ENCODE measurements at places on chromosomes 6 and 20. TPM values are rescaled to one million over a fixed set of nuclear protein-coding genes. Genes with fewer than 3 reads are reported as not detected.

DNA sequence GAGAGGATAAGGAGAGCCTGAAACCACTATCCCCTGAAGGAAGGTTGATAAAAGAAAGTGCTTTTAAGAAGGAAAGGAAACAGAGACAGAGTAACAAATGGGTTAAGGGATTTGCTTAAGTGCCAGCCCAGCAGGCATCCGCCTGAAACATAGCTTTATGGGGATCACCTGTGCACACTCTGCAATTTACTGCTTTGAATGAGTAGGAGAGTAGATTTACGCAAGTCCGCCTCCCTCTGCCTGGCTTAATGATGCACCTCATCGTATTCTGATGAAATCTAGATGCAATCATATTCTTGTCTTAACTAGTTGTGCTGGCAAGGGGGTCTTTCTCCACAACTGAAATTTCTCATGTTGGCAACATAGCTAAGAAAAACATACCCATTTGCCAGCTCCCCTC, 101.1 kb upstream of the ID4 start:
- DNase-seq, result no peak

- DNase-seq, result peak; percentile 87
These were observed at the start of gene ZSCAN9 for GRCh38 chr6:28225056-28225834. Gene ZSCAN9 (plus strand): TSS chr6:28225275. CDS start chr6:28227085, 1,810 bp downstream.

DNA sequence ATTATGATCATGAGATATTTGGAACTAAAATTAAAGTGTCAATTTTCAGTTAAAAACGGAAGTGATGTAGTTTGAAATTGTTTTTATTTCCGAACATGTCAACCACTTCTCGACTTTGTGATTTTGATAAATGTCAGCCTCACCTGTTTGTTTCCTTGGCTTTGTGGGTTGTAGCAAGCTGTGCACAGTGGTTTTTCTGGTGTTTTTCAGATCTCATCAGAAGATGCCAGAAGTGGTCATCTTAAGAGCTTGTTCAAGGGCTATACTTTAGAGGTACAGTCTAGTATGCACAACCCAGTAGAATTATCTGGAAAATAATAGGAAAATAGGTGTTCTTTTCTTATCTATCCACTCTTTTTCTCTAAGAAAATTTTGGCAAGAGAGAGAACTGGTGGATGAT, 134.0 kb downstream of the GRIK2 start:
- no peak for DNase-seq

DNA sequence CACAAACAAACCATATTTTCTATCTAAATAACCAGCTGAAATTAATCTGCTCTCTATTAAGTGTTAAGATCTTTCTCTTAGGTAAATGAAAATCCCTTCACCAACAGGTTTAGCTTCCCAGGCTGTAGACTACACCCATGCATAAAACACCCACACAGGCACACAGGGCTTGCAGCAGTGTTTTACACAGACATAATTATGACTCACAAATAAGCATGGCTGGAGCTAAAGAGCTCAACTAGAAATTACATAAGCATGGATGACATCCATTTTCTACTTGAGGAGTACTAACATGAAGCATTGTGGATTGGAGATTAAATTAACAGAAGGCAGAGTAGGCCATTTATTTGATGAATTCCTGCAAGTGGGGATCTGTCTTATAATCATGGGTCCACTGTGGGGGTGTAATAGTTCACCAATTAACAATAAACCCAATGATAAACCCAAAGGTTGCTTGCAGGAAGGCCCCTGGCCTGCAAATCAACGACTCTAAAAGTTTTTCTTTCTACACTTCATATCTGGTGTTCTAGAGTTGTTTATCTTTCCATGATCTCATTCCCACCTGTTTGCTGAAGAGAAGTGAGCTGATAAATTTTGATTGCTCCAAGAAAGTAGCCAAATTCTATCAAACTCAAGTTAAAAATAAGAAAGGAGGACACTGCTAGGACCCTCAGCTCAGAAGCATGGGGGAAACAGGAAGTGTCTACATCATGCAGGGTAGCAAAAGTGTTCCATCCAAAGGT, 33.8 kb upstream of the E2F3 start:
- no peak for DNase-seq

COL20A1 gene
- total RNA-seq, result not detected

SIRPD gene
- not detected for total RNA-seq

- no peak for DNase-seq
These were observed 3.2 kb downstream of the SLC2A12 start for GRCh38 chr6:134049176-134049575.

SLC22A7 gene
- not detected for total RNA-seq

- DNase-seq, result no peak
These were observed 52.9 kb downstream of the STK4 start for GRCh38 chr20:45019027-45019761.

GRCh38 chr6:47357827-47358226, 48.1 kb upstream of the TNFRSF21 start:
- no peak for DNase-seq

- DNase-seq, result no peak
These were observed 213.9 kb downstream of the PREX1 start for GRCh38 chr20:48613926-48614325.

DNA sequence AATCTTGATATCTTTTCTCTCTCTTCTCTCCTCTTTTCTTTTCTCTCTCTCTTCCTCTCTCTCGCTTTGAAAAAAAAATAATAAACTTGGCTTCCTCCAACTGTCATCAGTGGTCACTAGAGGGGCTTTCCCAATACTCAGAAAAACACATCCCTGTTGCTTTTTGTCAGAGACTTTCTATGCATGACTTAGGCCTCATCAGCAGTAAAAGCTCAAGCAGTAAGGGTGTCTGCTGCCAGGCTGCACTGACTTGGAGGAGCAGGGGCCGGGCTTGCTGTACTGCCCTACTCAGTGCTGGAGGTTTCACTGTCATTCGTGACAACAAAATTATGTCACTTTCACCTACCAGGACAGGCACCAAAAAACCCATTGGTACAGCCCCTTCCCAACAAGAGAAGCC, 272.0 kb downstream of the ADGB start:
- DNase-seq, result no peak

- DNase-seq, result no peak
These were observed 289.1 kb upstream of the SUPT3H start for GRCh38 chr6:45666846-45667245.

DNA sequence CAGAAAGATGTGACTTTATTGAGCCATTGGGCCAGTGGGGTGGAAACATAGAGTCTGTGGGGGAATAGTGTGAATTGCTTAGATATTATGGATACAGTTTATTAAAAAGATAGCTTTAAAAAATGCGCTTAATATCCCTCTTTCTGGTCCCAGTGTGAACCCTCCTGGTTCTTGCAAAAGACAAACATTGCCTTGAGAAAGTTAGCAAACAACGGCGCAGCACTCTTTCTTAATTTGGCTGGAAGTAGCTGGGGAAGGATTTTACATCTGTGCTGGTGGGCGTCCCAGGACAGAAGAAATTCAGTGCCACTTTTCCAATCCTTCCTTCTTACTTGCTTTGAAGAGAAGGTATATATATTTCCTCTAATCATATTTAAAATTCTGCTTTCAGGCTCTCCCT, 191.4 kb upstream of the ZFP64 start:
- no peak for DNase-seq

SLC17A2 gene
- total RNA-seq, result not detected

- DNase-seq, result no peak
These were observed 45.2 kb upstream of the RALY start for GRCh38 chr20:33948480-33948879.

DNA sequence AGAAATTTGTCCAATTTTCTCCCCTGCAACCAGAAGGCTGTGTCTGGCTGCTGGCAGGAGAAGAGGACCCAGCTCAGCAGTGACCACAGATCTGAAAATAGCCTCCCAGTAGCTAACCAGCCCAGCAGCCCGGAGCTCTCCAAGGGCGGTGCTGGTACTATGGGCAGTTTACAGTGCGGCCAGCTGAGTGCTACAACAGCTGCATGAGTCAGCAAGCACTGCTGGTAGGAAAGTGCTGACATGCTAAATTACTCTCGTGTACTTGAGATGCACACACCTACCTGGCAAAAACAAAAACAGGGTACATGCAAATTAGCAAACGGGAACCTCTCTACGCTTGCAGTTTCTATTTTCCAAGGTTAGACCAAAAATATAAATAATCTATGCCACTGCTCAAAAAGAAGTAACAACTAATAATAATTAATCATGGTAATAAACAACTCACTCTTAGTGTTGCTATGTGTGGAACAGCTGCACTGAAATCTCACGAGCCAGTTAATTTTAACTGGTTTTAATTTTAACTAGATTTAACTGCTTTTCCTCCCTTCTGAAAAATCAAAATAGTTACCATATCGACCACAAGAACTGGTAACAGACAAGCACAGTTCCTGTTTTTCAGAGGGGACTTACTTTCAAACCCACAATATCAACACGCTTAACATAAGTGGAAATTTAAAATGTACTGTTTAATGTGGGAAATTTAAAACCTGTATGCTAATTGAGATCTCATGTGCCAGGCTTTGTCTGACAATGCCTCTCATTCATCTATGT, 10.8 kb downstream of the BACH2 start:
- DNase-seq, result peak; percentile 64

DNA sequence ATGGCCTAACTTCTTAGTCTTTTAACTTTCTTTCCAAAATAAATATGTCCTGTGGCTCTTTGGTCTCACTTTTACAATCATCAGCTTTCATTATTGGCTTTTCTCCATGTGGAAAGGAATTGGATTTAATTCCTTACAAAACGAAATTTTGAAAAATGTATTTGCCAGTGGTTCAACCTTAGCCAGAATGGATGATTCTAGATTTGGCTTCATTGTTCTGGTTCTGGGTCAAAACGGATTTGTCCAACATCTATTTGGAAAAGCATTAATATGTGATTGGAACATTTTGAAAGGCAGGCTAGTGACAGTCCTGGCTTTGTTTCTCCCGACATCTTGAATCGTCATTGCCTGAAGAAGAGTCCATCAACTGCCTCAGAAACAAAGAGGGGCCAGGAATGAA, 59.2 kb downstream of the TENT5A start:
- no peak for DNase-seq

CCN5 gene
- 29.7 TPM for total RNA-seq

DNAAF9 gene
- 24.6 TPM for total RNA-seq

- DNase-seq, result no peak
These were observed 2.1 kb downstream of the TMEM14B start for GRCh38 chr6:10749734-10750133.

GRCh38 chr6:138849791-138850190, 53.9 kb downstream of the ECT2L start:
- DNase-seq, result no peak

ULBP2 gene
- 0.21 TPM for total RNA-seq

DNA sequence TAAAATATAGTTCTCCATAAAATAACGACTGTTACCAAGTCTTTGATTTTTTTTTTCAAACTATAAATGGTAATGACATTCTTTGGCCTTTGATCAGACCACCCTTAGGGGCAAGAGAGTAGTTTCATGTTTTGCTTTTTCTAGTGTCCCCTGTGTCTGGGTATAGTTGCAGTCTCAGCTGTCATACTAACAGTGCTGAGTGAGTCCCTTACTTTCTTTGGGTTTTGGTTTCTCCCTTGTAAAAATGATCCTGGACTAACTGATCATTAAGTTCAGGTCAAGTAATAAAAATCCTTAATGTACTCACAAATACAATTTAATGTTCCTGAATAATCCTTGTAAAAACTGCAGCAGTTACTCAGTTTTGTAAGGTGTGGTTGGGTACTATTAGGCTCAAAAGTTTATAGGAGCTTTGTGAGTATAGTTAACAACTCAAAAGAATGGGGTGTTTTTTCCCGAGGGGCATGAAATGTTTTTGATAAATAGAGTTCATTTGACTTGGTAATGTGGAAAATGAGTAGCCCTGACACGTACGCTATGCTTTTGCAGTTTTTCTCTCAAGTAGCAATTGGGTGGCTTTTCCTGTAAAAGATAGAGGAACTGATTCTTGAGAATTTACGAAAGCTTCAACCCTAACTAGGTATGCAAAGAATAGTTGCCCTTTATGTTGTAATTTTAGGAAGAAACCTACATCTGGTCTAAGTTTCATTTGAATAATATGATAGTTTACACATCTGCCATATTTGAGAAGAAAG, 6.2 kb downstream of the PTPN1 start:
- no peak for DNase-seq

GRCh38 chr6:148440877-148441453, 98.3 kb downstream of the SASH1 start:
- peak; percentile 74 for DNase-seq

DNA sequence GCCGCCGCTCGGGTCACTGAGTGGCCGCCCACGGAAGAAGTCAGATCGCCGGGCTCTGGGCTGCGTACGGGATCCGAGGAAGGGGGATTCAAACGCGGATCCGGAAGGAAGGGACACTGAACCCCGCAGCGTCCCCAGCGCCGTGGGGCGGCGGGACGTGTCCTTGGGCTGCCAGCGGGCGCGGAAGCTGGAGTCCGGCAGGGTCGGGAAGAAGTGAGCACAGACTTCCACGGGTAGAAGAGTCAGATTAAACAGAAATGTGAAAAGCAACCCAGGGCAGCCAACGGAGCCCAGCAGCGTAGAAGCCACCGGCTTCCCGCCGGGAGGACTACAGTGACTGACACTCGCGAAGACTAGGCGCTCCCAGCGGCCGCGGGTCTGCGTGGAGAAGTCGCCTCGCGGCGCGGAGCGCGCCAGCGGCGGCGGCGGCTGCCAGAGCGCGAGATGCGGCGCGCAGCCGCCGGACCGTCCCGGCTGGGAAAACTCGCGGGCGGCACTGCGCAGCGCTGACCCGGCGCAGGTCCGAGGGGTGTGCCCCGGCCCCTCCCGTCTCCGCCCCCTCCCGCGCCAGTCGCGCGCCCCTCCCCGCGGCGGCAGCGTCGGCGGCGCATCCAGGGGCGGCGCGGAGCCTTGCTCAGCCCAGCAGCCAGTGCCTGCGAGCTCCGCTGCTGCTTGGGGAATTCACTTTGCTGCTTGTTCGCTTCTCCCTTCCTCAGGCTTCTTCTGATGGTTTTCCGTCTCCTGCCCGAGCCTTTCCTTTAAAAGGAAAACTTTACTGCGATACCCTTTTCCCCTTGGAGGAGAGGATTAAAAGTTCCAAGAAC, at the start of gene SAMD5:
Gene SAMD5, plus strand, starts transcription at position 649 of the 824 bp plus-strand sequence. CDS start 239 bp downstream, outside the sequence.
- DNase-seq, result peak; percentile 58

GRCh38 chr6:24464253-24465038, 24.9 kb downstream of the GPLD1 start:
- DNase-seq, result no peak

GRCh38 chr20:6295127-6295866, 172.5 kb upstream of the FERMT1 start:
- DNase-seq, result no peak

- no peak for DNase-seq
These were observed 997.4 kb downstream of the HACE1 start for GRCh38 chr6:103862297-103862696.

GSTA2 gene
- total RNA-seq, result not detected

GRCh38 chr6:160041608-160042007, 72.7 kb downstream of the IGF2R start:
- DNase-seq, result peak; percentile 32

DNA sequence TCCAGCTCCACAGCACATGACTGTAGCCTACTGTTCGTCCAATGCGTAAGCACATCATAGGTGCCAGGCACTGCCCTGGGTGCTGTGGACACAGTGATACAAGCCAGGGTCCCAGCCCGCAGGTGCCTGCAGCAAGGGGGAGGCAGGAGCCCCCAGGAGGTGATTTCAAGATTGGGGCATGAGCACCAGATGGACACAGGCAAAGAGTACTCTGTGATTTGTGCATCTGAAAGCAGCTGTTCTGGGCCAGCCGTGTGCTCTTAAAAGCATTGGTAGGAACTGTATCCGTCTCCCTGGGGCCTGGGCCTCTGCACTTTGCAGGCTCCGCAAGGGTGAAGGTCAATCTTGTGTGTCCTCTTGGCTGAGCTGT, 149.8 kb downstream of the SYCP2 start:
- no peak for DNase-seq

PBX2 gene
- 73.4 TPM for total RNA-seq

GRCh38 chr6:80333342-80333741, 226.9 kb downstream of the BCKDHB start:
- no peak for DNase-seq

- no peak for DNase-seq
These were observed 139.5 kb downstream of the PTPRK start for GRCh38 chr6:128380891-128381290.

DUSP15 gene
- total RNA-seq, result not detected

Measured in uterus (tissue), 4 donors.